ENCODE measurements at places on chromosomes 6 and 20. TPM values are rescaled to one million over a fixed set of nuclear protein-coding genes. Genes with fewer than 3 reads are reported as not detected.

The SLC35F1 gene
- total RNA-seq: 1.1 TPM

The NR2E1 gene
- not detected for total RNA-seq

The SCRT2 gene
- not detected for total RNA-seq

The IPCEF1 gene
- 0.90 TPM for total RNA-seq

The GCNT2 gene
- total RNA-seq: 9.8 TPM

The CEP85L gene
- 3.2 TPM for total RNA-seq

The CHRNA4 gene
- not detected for total RNA-seq

The FAM162B gene
- total RNA-seq: 0.64 TPM

DNA sequence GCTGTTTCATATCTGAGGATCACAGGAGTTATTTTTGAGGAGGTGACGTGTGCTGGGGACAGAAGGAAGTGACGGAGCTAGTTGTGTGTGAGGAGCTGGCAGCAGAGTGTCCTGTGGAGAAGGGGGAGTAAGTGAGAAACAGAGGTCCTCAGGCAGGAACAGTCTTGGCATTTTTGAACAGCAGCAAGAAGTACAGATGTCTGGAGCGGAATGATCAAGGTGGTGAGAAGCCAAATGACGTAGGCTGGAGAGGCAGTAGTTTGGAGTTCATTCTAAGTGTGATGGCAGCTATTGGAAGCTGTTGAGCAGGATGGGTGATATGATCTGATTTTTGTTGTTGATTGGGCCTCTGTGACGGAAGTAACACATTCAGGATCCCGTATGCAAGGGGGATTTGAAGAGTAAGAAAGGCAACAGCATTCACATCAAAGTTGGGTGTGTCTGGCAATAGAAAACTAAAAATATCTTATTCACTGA lies 52.3 kb downstream of the SOBP start:
- no peak for DNase-seq

- DNase-seq: no peak
Observed at GRCh38 chr6:154474648-154475428, 35.6 kb downstream of the CNKSR3 start.

GRCh38 chr6:97459986-97460385 lies 177.0 kb upstream of the MMS22L start:
- DNase-seq: no peak

GRCh38 chr6:170108456-170108855 lies 182.4 kb downstream of the DLL1 start:
- no peak for DNase-seq

DNA sequence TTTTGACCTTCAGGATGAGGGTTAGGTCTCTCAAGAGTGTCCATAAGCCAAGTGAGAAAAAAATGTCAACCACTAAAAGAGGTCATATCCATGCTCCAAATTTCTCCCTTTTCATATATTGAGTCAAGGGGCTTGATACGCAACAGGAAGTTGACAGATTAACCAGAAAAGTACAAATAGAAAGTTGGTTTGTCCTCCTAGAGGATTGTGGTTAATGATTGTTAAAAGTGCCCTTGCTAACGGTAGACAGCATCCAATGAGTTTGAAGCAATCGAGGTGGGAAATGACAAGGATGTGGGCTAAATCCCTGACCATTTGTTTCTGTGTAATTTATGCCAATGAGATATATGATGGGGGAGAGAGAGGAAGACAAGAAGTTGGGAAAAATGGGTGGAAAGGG lies 18.1 kb upstream of the HBS1L start:
- DNase-seq: no peak

DNA sequence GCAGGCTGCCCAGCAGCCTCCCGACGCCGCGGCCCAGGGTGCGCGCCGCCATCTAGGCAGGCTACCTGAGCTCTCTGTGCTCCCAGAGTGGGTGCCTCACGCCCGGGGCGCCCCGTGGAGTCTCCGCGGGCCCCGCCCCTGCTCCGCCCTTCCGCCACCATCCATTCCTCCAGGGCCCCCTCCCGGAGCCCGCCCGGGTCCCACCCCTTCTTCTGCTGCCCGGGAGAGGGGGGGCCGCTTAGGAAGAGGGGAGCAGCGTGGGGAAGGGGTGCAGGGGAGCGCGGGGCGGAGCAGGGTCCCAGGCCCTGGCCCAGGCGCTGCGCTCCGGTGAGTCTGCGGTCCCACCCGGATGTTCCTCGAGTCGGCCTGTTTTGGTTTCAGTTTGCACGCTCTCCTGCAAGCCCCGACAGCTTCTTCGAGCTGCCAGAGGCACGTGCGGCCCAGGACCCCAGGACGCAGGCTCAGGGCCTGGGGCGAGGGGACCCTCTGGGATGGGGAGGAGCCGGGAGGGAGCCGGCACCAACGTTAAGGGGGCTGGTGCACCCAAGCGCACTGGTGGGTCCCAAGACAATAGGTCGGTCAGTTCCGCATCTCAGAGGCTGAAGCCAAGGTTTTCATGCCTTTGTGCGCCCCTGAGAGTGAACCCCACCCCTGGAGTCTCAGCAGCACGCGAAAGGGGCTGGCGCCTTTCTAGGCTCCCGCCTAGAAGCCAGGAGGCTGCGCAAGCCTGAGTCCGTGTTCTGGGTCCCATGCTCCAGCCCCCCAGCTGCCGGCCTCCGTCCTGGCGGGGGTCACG lies at the start of gene ACSS1:
Gene ACSS1 (minus strand): TSS at position 89 of the 796 bp plus-strand sequence. CDS start 37 bp downstream, at position 52.
- DNase-seq: peak; percentile 80

- no peak for DNase-seq
Observed at GRCh38 chr6:52394251-52394666, 25.9 kb upstream of the EFHC1 start.

DNA sequence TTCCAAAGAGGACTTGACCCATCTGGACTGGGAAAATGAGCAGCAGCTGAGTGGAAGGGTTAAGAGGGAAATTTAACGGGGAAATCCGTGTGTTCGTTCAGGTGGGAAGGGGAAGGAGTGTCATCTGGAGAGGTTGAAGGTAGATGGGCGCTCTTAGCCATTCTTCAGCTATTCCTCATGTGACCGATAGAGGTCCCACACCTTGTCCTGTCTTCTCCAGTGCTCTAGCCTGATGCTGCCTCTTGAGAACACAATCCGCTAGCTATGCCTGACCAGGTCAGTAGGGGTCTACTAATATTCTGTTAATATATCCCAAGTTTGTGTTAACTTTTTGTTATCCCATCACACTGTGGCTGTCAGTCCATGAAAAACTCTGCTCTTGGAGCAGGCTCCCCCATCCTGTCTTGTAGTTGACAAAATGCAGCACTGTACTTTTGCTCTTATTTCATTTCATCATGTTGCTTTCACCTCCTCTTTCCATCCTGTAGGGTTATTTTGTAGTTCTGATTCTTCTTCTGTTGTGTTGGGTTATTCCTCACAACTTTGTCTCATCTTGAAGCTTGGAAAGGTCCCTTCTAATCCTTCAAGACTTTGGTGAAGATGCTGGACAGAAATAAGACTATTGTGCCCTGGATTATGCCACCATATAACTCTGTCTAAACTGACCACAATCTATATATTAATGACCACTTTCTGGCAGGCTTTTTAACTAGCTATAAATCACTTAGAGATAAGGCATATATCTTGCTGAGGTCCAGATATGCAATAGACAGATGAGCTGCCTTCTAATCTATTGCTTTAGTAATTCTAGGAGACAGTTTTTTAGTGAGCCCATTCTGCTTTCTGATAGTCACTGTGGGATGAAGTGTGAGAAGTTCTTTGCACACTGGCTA lies 123.4 kb upstream of the SUPT3H start:
- DNase-seq: no peak

- peak; percentile 66 for DNase-seq
Observed at GRCh38 chr6:2542858-2543218, 207.9 kb downstream of the MYLK4 start.

DNA sequence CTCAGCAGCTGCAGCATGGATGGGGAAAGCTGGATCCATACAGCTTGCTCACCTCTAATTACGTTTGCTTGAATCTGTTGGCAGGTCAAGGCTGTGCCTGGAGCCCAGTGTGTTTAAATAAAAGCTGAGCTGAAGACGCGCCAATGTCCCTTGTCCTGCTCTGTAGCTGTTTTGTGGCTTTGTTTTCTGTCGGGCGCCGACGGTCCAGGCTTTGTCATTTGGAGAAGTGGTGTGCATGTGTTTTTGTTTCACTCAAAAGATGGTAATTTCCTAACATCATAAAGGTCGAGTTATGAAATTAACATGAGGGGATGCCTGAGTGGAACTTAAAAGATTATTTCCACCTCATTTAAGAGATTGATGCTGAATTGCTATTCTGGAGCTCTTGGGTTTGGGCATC lies 107.6 kb downstream of the SLC24A3 start:
- no peak for DNase-seq

DNA sequence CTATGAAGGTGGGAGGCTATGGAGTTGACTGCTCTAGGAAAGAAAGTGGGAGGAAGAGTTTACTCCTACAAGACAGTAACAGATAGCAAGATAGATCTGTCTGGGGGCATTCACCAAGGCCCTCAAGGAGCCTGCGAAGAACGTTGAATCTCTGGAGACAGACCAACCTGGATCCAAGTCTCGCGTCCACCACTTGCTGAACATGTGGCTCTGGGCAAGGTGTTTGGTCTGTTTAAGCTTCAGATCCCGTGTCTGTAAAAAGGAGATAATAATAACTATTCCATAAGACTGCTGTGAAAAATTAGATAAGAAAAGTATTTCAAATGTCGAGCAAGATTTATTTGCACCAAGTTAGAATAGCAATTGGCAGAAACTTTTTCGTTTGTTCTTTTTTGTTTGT lies 8.1 kb upstream of the EEF1A1 start:
- no peak for DNase-seq

GRCh38 chr6:137849181-137849980 lies 17.7 kb upstream of the TNFAIP3 start:
- DNase-seq: no peak

- DNase-seq: no peak
Observed at GRCh38 chr6:146781836-146782235, 183.1 kb downstream of the ADGB start.

DNA sequence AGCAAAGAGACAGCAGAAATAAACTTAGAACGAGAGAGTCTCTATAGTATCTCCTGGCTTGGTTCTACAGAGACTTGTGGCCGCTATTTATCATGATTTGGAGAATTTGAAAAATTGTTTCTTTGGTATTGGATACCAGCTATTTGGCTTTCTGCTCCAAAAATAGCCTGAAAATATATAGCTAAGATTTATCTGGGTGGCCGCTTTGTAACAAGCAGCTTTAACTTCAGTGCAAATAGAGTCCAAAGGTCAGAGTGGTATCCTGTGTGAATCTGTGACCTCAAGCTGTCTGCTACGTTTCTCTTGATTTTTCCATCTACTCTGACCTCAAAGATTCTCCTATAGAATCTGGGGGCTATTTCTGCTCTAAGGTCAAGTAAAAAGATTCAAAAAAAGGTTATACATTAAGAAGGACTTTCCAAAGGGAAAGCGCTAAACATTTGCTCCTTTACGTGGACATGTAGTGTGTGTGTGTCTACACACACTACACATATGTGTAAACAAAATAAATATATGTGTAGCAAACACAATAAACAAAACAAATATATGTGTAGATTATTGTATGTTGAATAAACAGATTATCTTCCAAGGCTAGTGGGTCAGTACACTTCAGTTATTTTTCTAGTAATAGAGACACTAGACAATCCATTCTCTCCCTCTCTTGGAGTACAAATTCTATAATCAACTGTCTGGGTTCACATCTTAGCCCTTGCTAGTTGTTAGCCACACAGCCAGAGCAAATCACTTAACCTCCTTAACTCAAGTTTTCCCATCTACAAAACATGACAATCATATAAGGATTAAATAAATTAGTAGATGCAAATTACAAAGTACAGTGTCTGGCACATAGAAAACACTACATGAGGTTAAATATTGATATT lies 40.8 kb downstream of the CHD6 start:
- no peak for DNase-seq

- no peak for DNase-seq
Observed at GRCh38 chr6:118712969-118713368, 61.6 kb upstream of the CEP85L start.

- DNase-seq: no peak
Observed at GRCh38 chr20:61290721-61291120, 38.7 kb downstream of the CDH4 start.

- peak; percentile 68 for DNase-seq
Observed at GRCh38 chr6:33014841-33015634, 5.6 kb upstream of the HLA-DOA start.

GRCh38 chr20:41692479-41693135 lies 74.4 kb upstream of the CHD6 start:
- DNase-seq: no peak

- DNase-seq: no peak
Observed at GRCh38 chr6:20991910-20992309, 457.7 kb downstream of the CDKAL1 start.

GRCh38 chr20:3318226-3318884 lies 79.4 kb upstream of the SLC4A11 start:
- DNase-seq: no peak

GRCh38 chr6:1024587-1024986 lies 287.3 kb upstream of the FOXQ1 start:
- DNase-seq: no peak

DNA sequence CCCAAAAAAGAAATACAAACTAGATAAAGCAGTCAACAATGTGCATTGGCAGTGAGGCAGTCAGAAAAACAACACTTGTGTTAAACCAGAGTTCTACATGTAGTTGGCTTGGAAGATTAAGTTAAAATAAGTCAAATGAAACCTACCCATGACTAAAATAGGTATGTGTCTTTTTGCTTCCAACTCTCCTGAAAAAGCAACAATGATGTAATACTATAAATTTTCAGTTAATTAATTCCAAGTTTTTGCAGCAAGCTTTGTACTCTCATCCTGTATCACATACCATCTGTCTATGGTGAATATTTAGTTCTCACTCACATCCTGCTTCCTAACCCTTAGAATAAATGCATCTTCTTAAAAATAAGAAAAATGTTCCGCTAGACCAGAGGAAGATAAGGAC lies 261.5 kb downstream of the KIF16B start:
- no peak for DNase-seq

DNA sequence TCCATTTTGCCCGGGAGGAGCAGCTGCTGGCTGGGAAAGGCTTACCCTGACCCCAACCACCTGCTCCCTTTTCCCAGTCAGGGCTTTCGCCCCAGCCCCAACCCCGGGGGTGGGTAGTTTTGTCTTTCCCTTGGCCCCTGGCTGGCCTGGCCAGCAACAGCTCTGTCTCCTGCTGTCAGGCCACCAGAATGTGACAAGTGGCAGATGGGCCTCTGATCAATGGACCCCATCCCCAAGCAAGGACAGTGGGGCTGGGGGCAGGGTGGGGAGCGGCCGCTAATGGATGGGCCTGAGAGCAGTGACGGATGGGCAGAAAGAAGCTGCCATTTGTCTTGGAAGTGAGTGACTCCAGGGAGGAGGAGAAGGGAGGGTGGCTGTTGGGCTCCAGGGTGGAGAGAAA lies 121.6 kb downstream of the DHX35 start:
- DNase-seq: no peak

GRCh38 chr20:53419693-53420460 lies 173.8 kb downstream of the ZNF217 start:
- no peak for DNase-seq

- DNase-seq: no peak
Observed at GRCh38 chr6:17580518-17581048, 19.5 kb upstream of the FAM8A1 start.

DNA sequence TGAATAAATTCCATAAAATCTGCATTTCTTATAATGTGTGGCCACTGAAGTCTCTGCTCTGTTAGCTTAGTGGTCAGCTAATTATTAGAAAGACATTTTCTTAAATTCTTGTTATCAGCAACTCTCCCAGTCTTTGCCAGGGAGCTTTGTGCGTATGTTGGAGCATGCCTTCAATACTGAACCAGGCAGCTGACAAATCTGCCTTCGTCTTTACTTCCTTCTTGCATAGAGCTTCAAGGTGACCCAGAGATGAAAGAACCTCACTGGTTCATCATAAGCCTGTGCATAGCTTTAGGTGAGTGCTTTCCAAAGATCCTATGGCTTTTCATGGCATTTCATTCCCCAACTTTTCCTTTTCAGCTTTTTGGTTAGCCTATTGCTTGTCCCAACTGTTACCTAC lies 43.0 kb upstream of the NELFCD start:
- no peak for DNase-seq
